ENCODE measurements at places on chromosomes 3 and 15. TPM values are rescaled to one million over a fixed set of nuclear protein-coding genes. Genes with fewer than 3 reads are reported as not detected.

OIP5 gene
- 2.9 TPM for polyA plus RNA-seq

GRCh38 chr3:73772076-73772886 lies 147.5 kb upstream of the PDZRN3 start:
- DNase-seq = no peak

GRCh38 chr3:162400697-162401096 lies 904.1 kb downstream of the OTOL1 start:
- DNase-seq = no peak

GRCh38 chr3:27208961-27209616 lies 160.1 kb downstream of the NEK10 start:
- DNase-seq = no peak

DNA sequence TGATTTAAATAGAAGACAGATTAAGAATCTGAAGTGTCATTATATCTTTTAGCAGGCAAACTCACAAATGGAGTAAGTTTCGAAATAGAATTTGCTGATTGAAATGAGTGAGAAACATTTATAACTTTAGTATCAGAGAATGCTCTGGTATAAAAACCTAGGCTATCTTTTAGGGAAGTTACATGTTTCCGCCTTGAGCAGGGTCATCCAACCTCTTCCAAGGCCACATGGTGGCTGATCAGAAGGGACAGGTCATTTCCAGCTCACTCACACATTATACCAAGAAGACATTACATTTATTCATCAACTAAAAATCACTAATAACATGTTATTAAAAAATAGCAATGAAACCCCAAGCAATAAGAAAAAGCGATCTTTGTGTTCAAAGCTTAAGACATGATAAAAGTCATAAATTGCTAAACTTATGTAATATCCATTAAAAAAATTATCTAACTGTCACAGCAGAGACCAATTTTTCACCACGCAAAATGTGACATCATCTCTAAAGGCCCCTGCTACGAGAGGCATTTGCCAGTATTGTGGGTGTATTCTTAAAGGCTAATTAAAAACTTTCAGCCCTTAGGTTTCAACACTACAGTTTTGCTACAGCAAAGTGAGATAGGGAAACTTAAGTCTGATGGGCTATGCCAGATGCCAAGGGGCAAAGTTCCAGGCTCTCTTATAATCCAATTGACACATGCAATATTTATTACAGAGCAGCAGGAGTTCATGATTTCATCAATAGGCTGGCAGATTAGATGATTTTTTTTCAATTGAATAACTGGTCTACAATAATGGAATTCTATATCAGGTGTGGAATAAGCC lies 240.4 kb upstream of the TBL1XR1 start:
- no peak for DNase-seq
